ENCODE measurements at places on chromosomes 3 and 15. TPM values are rescaled to one million over a fixed set of nuclear protein-coding genes. Genes with fewer than 3 reads are reported as not detected.

GRCh38 chr3:119402791-119403190 lies 60.6 kb downstream of the TMEM39A start:
- DNase-seq, result no peak

DNA sequence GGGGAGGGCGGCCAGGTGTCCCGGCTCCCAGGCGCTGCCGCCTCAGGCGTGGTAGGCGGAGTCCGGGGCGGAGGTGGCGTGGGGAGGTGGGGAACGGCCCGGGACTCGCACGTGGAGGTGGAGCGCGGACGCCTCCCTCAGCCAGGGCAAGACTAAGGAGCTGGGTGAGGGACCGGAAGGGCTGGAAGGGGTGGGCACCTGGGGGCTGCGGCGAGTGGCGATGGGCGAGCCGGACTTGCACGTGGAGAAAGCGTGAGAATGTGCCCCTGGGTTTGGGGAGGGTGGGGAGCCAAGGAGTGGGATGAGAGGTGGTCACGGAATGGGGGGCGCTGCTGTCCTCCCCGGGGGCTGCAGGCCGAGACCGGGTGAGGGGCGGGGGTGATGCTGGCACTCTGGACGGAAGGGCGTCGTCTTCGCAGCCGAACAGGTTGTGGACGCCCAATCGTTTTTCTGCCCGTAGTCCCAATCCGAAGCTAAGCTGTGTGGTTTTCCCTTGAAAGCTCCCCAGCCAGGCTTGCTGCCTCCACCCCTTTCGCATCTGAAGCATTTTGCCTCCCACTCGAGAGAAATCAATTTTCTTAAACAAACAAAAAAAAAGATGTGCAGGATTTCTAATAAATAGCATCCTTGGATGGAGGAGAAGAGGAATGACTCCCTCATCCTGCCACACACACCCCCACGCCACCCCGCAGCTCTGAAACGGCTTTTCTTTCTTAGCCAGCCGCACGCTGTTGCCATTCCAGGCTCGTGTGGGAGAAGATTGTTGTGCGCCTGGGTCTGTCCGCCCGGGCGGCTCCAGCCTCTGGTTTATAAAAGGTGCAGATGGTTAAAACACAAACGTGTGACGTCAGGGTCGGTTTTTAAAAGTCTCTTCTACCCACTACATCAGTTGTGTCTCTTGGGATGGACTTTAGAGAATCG lies 62.5 kb upstream of the ANKRD28 start:
- DNase-seq, result peak; percentile 77

- no peak for DNase-seq
Observed at GRCh38 chr3:60076331-60076730, 1026.5 kb upstream of the CFAP20DC start.

GRCh38 chr3:108182339-108182738 lies 39.9 kb downstream of the IFT57 start:
- no peak for DNase-seq

GRCh38 chr3:145817870-145818483 lies 343.0 kb downstream of the PLOD2 start:
- DNase-seq, result no peak

GRCh38 chr3:23810343-23811184 lies 4.8 kb downstream of the UBE2E1 start:
- peak; percentile 65 for DNase-seq

GRCh38 chr15:58038426-58039078 lies 27.0 kb downstream of the ALDH1A2 start:
- DNase-seq, result no peak

DNA sequence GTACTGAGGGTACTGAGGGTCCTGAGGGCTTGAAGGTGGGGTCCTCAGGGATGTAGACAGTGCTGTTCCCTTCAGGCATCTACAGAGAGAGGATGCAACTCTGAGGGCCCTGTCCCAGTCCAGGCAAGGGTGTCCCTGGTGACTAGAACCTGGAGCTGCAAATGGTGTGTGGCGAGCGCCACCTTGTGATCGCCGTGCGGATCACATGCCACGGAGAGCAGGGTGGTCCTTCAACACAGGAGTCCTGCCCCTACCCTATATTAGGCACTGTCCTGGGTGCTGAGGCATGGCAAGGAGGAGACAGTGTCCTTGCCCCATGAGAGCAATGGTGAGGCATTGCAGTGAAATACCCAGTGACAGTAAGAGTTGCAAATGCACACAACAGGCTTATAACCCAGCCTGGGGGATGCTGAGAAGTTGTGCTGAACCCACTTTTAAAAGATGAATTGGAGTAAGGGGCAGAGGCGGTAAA lies 23.6 kb downstream of the RHCG start:
- DNase-seq, result peak; percentile 53

DNA sequence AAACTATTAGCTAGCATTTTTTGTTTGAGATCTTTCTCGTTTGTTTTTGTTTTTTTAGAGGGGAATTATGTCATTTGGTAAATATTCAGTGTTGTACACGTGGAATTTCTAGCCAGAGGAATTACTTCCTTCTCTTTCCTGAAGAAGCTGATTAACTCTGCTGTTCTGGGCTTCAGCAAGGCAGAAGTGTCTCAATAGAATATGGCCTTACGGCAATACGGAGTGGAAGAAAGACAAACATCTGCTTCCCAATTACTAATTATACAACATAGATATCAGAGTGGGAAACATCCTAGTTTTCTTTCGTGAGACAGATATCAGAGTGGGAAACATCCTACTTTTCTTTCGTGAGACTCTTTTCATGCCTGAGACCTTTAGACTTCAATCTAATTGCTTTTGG lies 11.9 kb downstream of the P3H2 start:
- DNase-seq, result no peak

DNA sequence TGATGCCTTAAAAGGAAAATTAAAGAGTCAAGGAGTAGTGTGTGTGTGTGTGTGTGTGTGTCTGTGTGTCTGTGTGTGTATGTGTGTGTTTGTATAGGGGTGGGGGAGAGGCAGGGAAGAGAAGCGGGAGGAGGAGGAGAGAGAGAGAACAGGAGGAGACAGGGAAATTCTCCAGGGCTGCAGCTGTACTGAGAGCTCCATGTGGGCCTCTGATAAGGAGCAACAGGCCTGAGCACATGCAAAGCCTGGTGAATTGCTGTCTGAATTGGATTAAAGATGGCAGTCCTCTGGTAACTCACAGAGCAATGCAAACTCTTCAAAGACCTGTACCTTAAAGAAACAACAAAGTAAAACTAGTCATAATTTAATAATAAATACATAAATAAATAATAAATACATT lies 70.6 kb downstream of the SEMA6D start:
- no peak for DNase-seq

GRCh38 chr15:70291305-70292075 lies 193.8 kb upstream of the TLE3 start:
- DNase-seq, result no peak

The POPDC2 gene
- total RNA-seq, result 0.06 TPM

Data from G401 (cell line).